ENCODE measurements at places on chromosomes 11 and 22.

DNA sequence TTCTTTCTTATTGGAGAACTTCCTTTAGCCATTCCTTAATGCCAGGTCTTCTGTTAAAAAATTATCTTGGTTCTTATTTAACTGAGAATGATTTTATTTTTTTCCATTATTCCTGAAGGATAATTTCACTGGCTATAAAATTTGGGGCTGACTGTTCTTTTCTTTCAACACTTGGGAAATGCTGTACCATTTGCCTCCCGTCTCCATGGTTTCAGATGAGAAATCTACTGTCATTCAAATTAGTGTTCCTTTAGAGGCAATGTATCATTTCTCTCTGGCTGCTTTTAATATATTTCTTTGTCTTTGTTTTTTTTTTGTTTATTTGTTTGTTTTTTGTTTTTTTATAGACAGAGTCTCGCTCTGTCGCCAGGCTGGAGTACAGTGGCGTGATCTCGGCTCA, 51.8 kb upstream of the SMTN start:
- DNase-seq = no peak

DNA sequence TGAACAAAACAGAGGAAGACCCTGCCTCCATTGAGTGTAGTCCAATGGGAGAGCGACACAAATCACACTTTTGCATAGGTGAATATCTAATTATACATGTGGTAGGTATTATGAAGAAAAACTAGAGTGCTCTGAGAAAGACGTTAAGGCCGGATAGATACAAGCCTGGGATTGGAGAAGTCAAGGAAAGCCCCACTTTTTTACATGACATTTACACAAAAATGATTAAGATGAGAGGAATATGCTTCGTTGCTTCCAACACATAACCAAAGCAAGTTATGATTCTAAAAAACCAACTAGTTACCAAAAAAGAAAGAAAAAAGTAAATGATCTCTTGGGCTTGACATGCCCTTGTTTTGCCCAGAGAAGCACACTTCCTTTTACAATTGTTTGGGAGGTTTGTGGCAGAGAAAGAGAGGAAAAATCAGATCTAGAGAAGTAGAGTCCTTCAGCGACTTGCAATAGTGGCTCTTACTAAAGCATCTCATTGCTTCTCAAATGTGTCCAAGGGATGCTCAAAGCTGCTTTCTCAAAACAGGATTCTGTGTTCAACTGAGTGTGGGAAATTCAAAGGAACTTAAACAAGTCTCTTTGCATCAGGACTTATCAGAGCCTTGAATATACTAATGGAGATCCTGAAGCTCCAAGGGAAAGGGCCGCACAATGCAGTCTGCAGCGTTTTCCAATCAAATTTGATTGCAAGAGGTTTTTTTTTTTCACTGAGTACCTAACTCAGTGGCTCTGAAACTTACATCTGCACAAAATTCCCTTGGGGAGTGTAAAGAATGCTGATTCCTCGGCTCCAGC, 38.8 kb downstream of the FLI1 start:
- no peak for DNase-seq

GRCh38 chr11:17760102-17761029, 25.8 kb downstream of the KCNC1 start:
- DNase-seq = peak; percentile 54

DNA sequence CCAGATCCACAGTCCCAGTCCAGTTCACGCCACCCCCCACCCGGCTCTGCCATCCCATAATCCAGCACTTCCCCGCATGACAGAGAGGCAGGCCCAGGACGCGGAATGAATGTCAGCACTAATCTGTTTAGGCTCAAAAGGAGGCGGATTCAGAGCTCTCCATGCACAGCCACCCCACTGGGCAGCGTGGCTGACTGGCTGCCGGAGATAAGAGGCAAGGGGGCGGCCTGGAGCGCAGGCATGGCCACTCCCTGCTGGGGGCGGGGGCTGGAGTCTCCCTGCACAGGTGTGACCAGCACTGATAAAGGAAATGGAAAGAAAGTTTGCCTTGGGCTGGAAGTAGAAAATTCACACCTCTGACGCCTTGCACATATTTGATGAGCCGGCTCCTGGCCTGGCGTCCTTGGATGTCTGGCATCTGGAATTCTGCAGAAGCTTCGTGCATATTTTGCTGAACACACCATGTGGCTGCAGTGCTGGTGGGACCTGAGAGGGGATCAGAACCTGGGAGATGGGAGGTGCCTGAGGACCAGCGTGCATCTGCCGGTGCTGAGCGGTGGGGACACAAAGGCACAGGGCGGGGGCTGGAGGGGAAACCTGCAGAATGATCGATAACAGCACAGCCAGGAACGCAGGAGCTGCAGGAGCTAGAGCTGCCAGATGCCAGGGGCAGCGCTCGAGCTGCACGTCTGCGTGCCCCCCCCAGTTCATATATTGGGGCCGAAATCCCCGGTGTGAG, 344.4 kb downstream of the CTTN start:
- no peak for DNase-seq

DNA sequence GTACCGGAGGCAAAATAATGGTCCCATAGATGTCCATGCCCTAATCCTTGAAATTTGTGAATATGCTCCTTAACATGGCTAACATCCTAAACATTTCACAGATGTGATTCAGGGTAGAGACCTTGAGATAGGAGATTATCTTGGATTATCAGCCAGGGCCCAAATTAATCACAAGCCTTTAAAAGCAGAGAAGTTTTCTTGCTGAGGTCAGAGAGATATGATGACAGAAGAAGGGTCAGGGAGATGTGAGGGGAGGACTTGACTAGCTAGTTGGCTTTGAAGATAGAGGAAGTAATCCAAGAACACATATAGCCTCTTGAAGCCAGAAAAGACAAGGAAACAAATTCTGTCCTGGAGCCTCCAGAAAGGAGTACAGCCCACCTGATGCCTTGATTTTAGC, 19.1 kb upstream of the FDX1 start:
- DNase-seq = no peak

DNA sequence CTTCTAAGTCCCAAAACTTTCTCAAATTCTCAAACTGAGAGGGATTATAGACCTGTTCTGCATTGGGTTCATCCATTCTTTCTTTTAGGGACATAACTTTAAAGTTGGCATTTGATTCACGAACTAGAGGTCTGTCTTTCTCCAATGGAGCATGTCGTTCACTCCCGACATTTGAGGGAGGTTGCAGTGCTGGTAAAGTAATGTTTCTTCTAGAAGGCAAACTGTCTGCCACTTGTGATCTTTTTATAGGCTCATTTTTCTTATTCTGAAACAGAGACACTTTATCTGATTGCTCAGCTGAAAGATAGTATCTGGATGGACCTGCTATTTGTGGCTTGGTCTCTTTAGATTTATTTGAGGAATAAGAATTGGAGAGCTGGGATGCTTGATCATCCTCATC, 40.4 kb upstream of the CCDC89 start:
- DNase-seq = no peak

Data from GM12892 (cell line).